ENCODE measurements at places on chromosomes 3 and 15. TPM values are rescaled to one million over a fixed set of nuclear protein-coding genes. Genes with fewer than 3 reads are reported as not detected.

The PEX11A gene
- total RNA-seq: 2.9 TPM

The DPPA2 gene
- total RNA-seq: not detected

The GPR27 gene
- total RNA-seq: 1.2 TPM

The GPR62 gene
- not detected for total RNA-seq

The UROC1 gene
- not detected for total RNA-seq

The LEKR1 gene
- 0.59 TPM for total RNA-seq

The LDHAL6B gene
- total RNA-seq: not detected
